ENCODE measurements at places on chromosomes 5 and 9. TPM values are rescaled to one million over a fixed set of nuclear protein-coding genes. Genes with fewer than 3 reads are reported as not detected.

Gene PTGES
- total RNA-seq = 22.2 TPM

Gene TAF11L10
- total RNA-seq = not detected

Gene ASPN
- 13.3 TPM for total RNA-seq

Gene KIAA1958
- 18.3 TPM for total RNA-seq
